Sigmoid colon (tissue), 7 donors: ENCODE measurements at places on chromosomes 13 and 19. TPM values are rescaled to one million over a fixed set of nuclear protein-coding genes. Genes with fewer than 3 reads are reported as not detected.

GRCh38 chr19:5767949-5768348 lies 16.6 kb downstream of the PRR22 start:
- H3K27ac ChIP-seq: no peak overlapping the region
- no peaks in the 10 kb centered on the region for H3K27me3 ChIP-seq
- H3K36me3 ChIP-seq: no peaks in the 10 kb centered on the region
- no peaks in the 10 kb centered on the region for H3K4me1 ChIP-seq
- H3K4me3 ChIP-seq: no peak overlapping the region
- DNase-seq: no peak

- H3K36me3 ChIP-seq: no peaks in the 10 kb centered on the region
- H3K4me1 ChIP-seq: no peaks in the 10 kb centered on the region
- H3K27ac ChIP-seq: no peak overlapping the region
These were observed 198.6 kb downstream of the TEX29 start for GRCh38 chr13:111519041-111519440.

DNA sequence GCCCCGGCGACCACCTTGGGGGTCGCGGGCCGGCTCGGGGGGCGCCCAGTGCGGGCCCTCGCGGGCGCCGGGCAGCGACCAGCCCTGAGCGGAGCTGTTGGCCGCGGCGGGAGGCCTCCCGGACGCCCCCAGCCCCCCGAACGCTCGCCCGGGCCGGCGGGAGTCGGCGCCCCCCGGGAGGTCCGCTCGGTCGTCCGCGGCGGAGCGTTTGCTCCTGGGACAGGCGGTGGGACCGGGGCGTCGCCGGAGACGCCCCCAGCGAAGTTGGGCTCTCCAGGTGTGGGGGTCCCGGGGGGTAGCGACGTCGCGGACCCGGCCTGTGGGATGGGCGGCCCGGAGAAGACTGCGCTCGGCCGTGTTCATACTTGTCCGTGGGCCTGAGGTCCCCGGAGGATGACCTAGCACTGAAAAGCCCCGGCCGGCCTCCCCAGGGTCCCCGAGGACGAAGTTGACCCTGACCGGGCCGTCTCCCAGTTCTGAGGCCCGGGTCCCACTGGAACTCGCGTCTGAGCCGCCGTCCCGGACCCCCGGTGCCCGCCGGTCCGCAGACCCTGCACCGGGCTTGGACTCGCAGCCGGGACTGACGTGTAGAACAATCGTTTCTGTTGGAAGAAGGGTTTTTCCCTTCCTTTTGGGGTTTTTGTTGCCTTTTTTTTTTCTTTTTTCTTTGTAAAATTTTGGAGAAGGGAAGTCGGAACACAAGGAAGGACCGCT lies 729 bp downstream of the STK11 start:
- no peaks in the 10 kb centered on the region for H3K27me3 ChIP-seq
- H3K4me1 ChIP-seq: peaks cover 42% of the 10 kb centered on the region
- no peak for DNase-seq
- H3K4me3 ChIP-seq: peak overlapping the region; percentile 74

DNA sequence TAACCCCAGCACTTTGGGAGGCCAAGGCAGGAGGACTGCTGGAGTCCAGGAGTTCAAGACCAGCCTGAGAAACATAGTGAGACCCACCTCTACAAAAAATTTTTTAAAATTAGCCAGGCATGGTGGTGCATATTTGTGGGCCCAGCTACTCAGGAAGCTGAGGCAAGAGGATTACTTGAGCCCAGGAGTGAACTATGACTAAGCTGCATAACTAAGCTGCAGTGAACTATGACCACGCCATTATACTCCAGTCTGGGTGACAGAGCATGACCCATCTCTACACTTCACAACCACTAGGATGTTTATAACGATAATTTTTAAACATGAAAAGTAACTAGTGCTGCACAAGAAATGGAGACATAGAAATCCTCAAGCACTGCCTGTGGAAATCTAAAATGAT lies 352.7 kb upstream of the SGCG start:
- H3K4me1 ChIP-seq: no peaks in the 10 kb centered on the region
- no peak overlapping the region for H3K27ac ChIP-seq
- H3K27me3 ChIP-seq: no peaks in the 10 kb centered on the region
- no peak overlapping the region for H3K4me3 ChIP-seq
- no peak for DNase-seq

DNA sequence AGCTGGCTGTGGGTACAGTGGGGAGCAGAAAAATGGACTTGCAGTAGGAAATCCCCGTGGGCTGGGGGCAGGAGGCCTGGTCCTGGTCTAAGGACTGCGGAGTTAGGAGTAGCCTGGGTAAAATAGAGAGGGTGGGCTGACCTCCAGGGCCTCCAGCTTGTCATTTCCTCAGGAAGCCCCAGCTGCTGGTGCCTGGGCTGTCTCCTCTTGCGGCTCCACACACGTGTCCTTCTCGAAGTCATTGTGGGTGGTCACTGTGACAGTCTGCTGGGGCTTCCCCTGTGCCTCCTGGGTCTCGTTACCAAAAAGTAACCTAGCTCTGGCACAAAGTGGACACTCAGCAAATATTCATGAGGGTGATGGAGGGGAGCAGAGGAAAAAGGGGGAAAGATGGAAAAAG lies 259.7 kb downstream of the FGF9 start:
- no peaks in the 10 kb centered on the region for H3K27me3 ChIP-seq
- DNase-seq: no peak
- H3K4me3 ChIP-seq: no peak overlapping the region
- no peak overlapping the region for H3K27ac ChIP-seq
- H3K4me1 ChIP-seq: no peaks in the 10 kb centered on the region
- no peaks in the 10 kb centered on the region for H3K36me3 ChIP-seq

DNA sequence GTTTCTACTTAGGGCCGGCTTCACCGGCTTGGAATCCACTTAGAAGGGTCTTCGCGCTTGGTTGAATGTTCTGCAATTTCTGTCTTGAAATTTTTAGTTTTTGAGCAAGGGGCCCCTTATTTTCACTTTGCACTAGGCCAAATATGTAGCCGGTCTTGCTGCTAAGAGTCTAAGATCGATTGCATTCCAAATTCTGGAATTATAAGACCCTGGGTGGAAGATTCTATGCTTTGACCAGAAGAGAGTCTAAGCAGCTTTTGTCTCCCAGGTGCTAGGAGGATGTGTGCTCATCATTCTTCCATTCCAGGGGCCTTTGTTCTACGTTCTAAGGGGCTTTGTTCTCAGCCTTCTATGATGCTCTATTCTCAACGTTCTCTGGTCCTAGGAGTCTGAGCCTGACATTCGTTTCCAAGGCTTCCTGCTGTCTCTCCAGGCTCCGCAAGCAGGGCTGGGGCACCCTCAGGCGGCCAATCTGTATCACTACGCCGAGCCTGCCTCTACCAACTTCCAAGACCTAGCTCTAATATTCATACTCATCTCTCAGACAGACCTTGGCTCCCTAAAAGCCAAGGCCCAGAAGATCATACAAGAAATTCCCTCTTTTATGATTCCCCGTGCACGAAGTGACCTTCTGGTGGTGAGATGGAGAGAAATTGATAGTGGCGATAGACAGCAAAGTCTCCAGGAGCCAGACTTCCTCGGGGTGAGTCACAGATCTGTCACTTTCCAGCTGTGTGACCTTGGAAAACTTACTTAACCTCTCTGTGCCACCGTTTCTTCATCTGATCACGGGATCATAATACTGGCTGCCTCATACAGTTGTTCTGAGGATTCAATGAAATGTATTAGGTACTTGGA lies 982 bp upstream of the DACT3 start:
- no peaks in the 10 kb centered on the region for H3K27me3 ChIP-seq
- peak overlapping the region; percentile 25 for H3K4me3 ChIP-seq

GRCh38 chr13:45238945-45239795 lies 38.3 kb upstream of the KCTD4 start:
- no peaks in the 10 kb centered on the region for H3K27me3 ChIP-seq
- H3K27ac ChIP-seq: no peak overlapping the region
- no peak for DNase-seq
- peaks cover 34% of the 10 kb centered on the region for H3K4me1 ChIP-seq

DNA sequence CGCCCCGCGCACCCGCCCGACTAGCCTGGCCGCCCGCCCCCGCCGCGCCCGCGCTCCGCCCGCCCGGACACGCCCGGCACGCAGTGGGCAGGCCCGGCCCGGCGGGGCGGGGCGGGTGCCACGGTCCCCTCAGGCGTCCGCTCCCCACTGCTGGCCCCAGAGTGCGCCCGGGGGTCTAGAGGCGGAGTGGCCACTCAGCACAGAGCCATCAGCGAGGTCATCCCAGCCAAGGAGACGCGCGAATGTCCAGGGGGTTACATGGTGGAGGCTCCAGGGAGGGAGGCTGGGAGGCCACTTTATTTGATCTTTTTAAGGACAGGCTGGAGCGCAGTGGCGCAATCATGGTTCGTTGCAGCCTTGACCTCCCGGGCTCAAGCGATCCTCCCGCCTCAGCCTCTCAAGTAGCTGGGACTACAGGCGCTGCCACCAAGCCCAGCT lies 236 bp upstream of the TINCR start:
- no peaks in the 10 kb centered on the region for H3K36me3 ChIP-seq
- H3K4me3 ChIP-seq: peak overlapping the region; percentile 22
- peaks cover 10% of the 10 kb centered on the region for H3K27me3 ChIP-seq
- no peak for DNase-seq
- no peak overlapping the region for H3K27ac ChIP-seq
- no peaks in the 10 kb centered on the region for H3K4me1 ChIP-seq

DNA sequence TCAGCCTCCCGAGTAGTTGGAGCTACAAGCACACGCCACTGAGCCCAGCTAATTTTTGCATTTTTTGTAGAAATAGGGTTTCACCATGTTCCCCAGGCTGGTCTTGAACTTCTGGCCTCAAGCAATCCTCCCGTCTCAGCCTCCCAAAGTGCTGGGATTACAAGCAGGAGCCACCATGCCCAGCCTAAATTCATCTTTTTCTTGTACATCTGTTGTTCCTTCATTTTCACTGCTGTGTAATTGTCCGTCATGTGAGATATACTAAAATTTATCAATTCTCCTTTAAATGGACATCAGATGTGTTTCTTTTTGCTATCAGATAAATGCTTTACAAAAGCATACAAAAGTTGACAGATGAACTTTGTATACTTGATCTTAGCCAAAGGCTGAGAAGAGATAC lies 22.9 kb downstream of the DYRK1B start:
- H3K4me1 ChIP-seq: no peaks in the 10 kb centered on the region
- H3K4me3 ChIP-seq: no peak overlapping the region
- no peaks in the 10 kb centered on the region for H3K27me3 ChIP-seq
- DNase-seq: no peak
- H3K36me3 ChIP-seq: peaks cover 1% of the 10 kb centered on the region

- DNase-seq: no peak
- no peak overlapping the region for H3K4me3 ChIP-seq
- no peak overlapping the region for H3K27ac ChIP-seq
- no peaks in the 10 kb centered on the region for H3K27me3 ChIP-seq
- H3K4me1 ChIP-seq: no peaks in the 10 kb centered on the region
- H3K36me3 ChIP-seq: peaks cover 33% of the 10 kb centered on the region
These were observed 133.9 kb downstream of the PTPRS start for GRCh38 chr19:5206751-5207075.

DNA sequence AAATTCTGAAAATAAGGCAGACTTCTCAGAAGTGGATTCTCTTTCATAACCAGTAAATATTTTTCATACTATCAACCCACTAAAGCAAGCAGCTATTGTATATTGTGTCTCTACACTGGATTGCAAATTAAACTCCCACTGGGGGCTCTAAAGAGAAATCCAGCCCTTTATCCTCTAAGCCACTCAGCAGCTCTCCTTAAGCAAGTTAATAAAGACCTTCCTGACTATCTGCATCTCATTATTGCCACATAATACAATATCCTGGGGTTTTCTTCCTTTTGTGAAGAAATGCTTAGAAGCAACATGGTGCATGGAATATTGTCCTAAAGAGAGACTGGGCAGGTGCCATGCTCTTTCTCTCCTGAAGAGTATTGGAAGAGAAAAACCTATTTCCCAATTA lies 521.3 kb downstream of the MYO16 start:
- no peaks in the 10 kb centered on the region for H3K27me3 ChIP-seq
- H3K36me3 ChIP-seq: no peaks in the 10 kb centered on the region
- peaks cover 43% of the 10 kb centered on the region for H3K4me1 ChIP-seq

DNA sequence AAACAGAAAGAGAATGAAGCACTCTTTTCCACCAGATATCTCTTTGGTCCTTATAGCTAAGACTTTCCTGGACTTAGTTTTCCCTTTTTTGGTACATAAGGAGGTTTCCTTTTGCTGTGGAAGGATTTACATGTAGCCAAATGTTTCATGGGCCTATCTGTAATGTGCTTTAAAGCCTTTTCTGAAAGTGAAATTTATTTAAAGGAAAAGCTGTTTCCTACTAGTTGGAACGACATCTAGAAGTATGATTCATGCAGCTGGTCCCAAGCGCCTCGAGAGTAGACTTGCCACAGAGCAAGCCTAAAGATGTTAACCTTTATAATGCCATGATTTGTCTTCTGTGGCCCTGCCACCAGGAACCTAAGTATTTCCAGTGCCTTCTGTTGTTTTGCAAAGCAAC lies 390.3 kb downstream of the DLEU7 start:
- H3K4me1 ChIP-seq: peaks cover 7% of the 10 kb centered on the region
- no peak overlapping the region for H3K27ac ChIP-seq
- H3K27me3 ChIP-seq: no peaks in the 10 kb centered on the region
- DNase-seq: no peak

- no peaks in the 10 kb centered on the region for H3K27me3 ChIP-seq
- no peaks in the 10 kb centered on the region for H3K36me3 ChIP-seq
- DNase-seq: peak; percentile 87
- H3K27ac ChIP-seq: no peak overlapping the region
These were observed 53.1 kb upstream of the SERPINE3 start for GRCh38 chr13:51286135-51287002.

DNA sequence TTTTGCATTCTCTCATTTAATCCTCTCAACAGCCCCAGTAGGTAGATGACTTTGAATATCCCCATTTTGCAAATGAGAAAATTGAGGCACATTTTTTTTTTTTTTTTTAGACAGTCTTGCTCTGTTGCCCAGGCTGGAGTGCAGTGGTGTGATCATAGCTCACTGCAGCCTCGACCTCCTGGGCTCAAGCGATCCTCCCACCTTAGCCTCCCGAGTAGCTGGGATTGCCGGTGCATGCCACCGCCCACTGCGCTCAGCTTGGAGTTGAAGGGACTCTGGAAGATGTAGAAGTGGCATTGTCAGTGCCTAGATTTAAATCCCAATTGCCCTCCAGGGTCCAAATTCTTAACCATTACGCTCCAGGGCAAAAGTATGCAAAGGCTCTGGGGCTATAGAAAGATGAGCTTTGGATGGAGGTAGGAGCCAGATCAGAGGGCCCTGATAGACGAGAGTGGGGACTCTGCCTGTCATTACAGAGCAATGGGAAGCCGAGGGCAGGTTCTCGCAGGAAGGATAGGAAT lies 813 bp upstream of the MCOLN1 start:
- H3K36me3 ChIP-seq: peaks cover 15% of the 10 kb centered on the region
- H3K27ac ChIP-seq: peak overlapping the region; percentile 81
- H3K4me3 ChIP-seq: peak overlapping the region; percentile 96
- no peaks in the 10 kb centered on the region for H3K27me3 ChIP-seq
- peaks cover 38% of the 10 kb centered on the region for H3K4me1 ChIP-seq
- DNase-seq: no peak

- no peak for DNase-seq
- peaks cover 32% of the 10 kb centered on the region for H3K4me1 ChIP-seq
- H3K27ac ChIP-seq: no peak overlapping the region
- H3K27me3 ChIP-seq: no peaks in the 10 kb centered on the region
- no peak overlapping the region for H3K4me3 ChIP-seq
- no peaks in the 10 kb centered on the region for H3K36me3 ChIP-seq
These were observed 290.0 kb downstream of the KCTD12 start for GRCh38 chr13:76596216-76596615.

- H3K27me3 ChIP-seq: no peaks in the 10 kb centered on the region
- no peak overlapping the region for H3K4me3 ChIP-seq
- DNase-seq: no peak
- no peaks in the 10 kb centered on the region for H3K36me3 ChIP-seq
- H3K27ac ChIP-seq: no peak overlapping the region
These were observed 419.4 kb upstream of the DACH1 start for GRCh38 chr13:72286421-72286820.

The ARHGAP35 gene
- total RNA-seq: 36.4 TPM

The ZNF614 gene
- total RNA-seq: 6.6 TPM

The BEST2 gene
- not detected for total RNA-seq
